ENCODE measurements at places on chromosomes 5 and 9.

DNA sequence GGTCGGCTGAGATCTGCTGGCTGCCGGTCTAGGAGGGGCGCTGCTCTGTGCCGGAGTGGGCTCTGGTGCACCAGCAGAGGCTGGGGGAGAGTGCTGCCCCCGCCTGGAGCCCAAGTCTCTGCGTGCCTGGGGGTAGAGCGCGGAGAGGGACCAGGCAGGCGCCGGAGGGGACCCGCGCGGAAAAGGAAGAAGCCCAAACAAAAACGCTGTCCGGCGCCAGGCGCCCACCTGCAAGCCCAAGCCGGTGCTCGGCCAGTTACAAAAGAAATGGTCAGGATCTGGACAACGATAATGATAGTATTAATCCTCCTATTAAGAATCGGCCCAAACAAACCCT is 571 bp upstream of the S1PR3 start:
- no peak for DNase-seq

- DNase-seq = no peak
Measured at GRCh38 chr5:44535621-44536020, 146.4 kb upstream of the FGF10 start.

DNA sequence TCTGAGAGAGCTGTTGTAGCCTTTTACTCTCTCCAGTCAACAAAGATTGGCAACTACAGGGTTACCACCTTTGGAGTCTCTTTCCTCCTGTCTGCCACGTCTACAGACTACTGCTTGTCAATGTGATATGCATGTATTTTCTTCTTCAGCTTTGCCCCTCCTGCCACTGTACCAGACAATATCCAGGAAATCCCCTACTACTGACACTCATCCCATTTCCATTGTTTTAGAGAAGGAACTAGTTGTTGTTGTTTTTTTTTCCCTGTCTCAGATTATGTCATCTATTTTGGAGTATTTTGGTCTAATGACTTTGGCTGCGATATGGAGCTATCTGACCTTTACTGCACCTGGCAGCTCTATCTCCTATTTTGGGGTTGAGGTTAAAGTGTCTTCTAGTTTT is 50.1 kb upstream of the MACIR start:
- no peak for DNase-seq

DNA sequence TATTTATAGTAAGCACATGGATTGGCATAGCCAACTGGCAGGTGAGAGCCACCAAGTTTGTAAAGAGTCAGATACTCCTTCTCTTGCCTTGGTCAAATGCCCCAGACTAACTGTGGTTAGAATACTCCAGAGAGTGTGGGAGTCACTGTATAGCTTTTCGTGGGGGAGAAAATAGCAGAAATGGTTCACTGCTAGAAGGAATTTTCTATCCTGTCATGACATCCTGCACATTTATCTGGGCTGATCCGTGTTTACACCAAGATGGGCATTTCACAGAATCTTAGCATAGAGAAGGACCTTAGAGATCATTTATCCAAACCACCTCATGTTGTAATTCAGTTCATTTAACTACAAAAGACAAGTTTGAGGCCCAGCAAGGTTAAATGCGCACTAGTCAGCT is 460.8 kb downstream of the ENC1 start:
- no peak for DNase-seq

GRCh38 chr9:127137640-127138360 is 15.4 kb upstream of the ANGPTL2 start:
- DNase-seq = no peak

- DNase-seq = no peak
Measured at GRCh38 chr5:96140084-96140483, 178.4 kb upstream of the ELL2 start.

- no peak for DNase-seq
Measured at GRCh38 chr5:160377651-160378050, 7.2 kb upstream of the C1QTNF2 start.

DNA sequence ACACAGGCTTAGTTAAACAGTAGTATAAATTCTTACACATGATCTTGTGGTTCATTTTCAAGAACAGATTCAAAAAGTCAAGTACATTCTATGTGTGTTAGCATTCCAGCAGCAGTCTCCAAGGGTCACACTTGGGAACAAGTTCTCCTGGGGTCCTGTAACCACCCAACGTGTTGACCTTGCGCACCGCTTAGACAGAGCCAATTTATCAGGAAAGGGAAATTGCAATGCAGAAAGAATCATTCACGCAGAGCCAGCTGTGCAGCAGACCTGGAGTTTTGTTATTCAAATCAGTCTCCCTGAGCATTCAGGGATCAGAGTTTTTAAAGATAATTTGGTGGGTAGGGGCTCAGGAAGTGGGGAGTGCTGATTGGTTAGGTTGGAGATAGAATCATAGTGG is 8.5 kb upstream of the RXFP3 start:
- no peak for DNase-seq

DNA sequence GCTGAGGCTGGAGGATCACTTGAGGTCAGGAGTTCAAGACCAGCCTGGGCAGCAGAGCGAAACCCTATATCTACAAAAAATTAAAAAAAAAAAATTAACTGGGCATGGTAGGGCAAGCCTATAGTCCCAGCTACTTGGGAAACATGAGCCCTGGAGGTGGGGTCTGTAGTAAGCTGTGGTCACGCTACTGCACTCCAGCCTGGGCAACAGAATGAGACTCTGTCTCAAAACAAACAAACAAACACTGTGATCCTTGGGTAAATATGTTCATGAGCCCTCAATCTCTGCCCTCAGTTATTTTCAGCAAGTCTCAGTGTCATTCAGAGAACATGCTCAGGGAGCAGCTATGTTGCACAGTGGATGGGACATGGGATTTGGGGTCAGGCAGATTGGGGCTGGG is 76.2 kb downstream of the PTTG1 start:
- no peak for DNase-seq

DNA sequence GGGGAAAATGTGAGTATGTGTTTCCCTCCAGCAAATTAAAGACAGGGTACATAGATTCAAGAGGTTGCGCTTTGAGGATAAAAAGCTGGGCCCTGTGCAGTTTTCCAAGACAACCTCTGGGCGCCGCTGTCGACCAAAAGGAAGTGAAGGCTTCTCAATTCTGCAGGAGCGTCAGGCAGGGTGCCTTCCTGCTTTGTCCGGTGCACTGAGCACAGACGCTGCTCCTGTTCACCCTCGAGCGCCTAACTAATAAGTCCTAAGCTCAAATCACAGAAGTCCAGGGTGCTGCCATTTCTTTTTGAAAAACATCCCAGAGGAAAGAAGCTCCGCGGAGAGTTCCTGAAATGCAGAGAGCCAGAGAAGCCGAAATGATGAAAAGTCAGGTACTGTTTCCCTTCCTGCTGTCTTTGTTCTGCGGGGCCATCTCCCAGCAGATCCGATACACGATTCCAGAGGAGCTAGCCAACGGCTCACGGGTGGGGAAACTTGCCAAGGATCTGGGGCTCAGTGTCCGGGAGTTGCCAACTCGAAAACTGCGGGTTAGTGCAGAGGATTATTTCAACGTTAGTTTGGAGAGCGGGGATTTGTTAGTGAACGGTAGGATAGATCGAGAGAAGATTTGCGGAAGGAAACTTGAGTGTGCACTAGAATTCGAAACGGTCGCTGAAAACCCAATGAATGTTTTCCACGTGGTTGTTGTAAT is at the start of gene PCDHGB1:
Gene PCDHGB1, plus strand, starts transcription at position 183 of the 703 bp plus-strand sequence. Its CDS starts 162 bp downstream, at position 345.
- DNase-seq = no peak

- no peak for DNase-seq
Measured at GRCh38 chr5:76999451-76999850, 30.8 kb upstream of the AGGF1 start.

DNA sequence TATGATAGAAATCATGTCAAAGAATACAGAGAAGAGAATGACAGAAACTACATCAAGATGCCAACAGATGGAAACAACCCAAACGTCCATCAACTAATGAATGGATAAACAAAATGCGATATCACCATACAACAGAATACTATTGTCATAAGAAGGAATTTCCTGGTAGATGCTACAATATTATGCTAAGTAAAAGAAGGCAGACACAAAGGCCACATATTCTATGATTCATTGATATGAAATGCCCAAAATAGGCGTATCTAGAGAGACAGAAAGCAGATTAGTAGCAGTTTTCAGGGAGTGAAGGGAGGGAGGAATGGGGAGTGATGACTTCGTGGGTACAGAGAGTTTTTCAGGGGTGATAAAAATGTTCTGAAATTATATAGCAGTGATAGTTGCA is 58.3 kb upstream of the AKNA start:
- DNase-seq = no peak

- no peak for DNase-seq
Measured at GRCh38 chr9:35730486-35730854, 1.5 kb downstream of the TLN1 start.

- no peak for DNase-seq
Measured at GRCh38 chr5:36242534-36243485, 1.1 kb upstream of the NADK2 start.

GRCh38 chr9:113712053-113712452 is 164.1 kb upstream of the ZNF618 start:
- no peak for DNase-seq

DNA sequence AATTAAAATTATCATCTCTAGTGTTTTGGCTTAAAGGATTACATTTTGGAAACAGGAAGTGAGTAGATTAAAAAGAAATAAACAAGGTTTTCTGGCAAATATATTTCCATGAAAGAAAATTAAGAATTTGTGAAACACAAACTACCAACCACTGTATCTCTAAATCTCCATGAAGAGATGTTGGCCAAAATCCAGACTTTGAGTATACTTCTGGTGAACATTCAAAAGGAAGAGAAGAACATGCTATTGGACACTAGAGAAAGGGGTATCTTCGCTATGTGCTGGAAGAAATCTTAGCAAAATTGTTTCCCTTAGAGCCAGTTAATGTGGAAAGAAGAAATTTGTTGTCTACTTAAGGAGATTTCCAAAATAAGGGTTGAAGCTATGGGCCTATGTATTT is 710.4 kb upstream of the CTNND2 start:
- DNase-seq = no peak

GRCh38 chr5:14395411-14395810 is 186.2 kb upstream of the OTULINL start:
- DNase-seq = no peak

DNA sequence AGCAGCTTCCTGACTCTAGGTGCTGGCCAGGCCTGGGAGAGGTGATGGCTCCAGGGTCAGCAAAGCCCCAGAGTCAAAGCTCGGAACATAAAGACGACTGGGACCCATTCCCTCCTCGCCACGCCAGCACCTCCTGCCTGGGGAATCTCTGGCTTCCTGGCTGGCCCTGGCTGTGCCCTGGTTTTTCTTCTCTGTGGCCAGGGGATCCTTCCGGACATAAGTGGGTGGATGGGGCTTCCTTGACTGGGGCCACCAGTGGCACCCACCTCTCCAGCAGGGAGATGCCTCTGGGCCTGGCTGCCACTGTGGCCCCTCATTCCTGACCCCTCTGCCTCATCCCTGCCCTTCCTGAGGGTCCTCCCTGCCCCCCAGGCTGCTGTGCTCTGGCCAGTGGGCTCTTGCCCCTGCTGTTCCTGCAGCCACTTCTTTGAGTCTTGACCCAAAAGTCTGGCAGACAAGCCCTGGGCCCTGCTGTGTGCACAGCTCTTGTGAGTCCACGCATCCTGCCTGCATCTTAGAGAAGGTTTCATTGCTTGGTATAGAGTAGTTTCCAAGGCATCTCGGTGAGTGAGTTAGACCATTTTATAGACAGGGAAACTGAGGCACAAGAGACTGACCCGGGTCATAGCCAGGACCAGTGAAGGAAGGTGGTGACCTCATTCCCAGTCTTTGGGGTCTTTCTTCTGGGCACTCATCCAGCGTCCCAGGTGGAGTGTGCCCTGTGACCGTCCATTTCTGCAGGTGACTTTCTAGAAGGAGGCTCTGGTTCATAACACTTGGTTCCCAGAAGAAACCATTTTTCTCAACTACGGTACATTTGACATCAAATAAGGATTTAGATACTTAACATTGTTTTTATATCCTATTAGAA is 17.3 kb upstream of the LPCAT1 start:
- DNase-seq = no peak

GRCh38 chr5:148939676-148940075 is 113.3 kb downstream of the ADRB2 start:
- DNase-seq = no peak

- DNase-seq = no peak
Measured at GRCh38 chr5:41681840-41682239, 171.4 kb upstream of the PLCXD3 start.

GRCh38 chr9:92147030-92147851 is 32.0 kb upstream of the SPTLC1 start:
- no peak for DNase-seq

GRCh38 chr5:167052791-167053190 is 1238.7 kb upstream of the WWC1 start:
- DNase-seq = no peak

DNA sequence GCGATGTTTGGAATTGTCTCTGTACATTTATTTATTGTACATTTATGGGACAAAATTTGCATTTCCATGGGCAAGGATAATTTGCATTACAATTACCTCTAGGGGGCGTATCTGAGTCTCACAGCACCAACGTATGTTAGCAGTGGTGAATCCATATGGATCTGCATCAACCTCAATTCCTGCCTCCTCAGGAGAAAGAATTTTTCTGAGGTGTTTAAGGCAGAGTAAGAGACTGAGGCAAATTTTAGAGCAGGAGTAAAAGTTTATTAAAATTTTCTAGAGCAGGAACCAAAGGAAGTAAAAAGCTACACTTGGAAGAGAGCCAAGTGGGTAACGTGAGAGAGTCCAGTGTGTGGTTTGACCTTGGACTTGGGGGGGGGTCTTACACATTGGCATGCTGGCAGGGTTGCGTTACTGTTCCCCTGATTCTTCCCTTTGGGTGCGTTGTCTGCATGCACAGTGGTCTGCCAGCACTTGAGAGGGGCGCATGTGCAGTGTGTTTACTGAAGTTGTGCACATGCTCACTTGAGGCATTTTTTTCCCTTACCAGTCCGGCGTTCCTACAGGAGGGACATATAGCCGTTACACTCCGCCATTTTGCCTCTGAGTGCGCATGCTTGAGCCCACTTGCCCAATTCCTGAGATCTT is 21.0 kb upstream of the RAB14 start:
- no peak for DNase-seq

DNA sequence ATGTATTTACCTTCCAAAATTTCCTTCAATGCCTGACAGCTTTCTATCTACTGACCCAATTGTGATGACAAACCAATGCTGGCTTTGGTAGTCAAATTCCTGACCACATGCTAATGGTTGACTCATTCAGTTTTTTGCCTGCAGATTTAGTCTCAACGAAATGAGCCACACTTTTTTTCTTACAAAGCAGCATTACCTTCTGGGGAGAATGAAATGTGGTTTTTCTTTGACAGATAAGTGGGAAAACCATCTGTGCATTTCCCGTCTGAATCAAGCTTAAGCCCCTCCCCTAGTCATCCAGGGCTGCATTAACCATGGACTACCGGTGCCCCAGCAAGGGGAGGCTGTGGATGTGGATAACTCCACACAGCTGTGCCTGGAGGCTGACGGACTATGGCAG is 99.6 kb upstream of the TAF11L2 start:
- DNase-seq = no peak

- no peak for DNase-seq
Measured at GRCh38 chr5:173392-174290, 17.7 kb upstream of the LRRC14B start.
